ENCODE measurements at places on chromosomes 1 and 21.

- DNase-seq: no peak
Observed at GRCh38 chr1:248812736-248813425, 12.8 kb downstream of the SH3BP5L start.

DNA sequence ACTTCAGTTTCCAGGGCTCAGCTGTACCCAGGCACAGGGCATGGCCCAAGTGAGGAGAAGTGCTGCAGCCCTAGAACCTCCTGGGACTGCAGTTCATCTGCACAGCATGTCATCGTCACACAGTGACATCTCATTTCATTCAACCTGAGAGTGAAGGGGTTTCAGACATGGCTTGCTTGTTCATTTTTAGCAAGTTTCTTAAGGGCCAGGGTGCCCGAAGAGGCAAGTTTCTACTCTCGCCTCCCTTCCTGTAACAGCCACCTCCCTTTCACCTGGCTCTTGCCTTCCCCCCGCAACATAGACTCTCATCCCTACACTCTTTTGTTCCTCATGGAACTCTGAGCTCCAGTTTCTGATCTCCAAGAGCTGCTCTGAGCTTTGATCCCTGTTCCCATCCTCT is 108.1 kb downstream of the C1orf21 start:
- DNase-seq: no peak

GRCh38 chr1:200299571-200299970 is 110.3 kb downstream of the ZNF281 start:
- no peak for DNase-seq

DNA sequence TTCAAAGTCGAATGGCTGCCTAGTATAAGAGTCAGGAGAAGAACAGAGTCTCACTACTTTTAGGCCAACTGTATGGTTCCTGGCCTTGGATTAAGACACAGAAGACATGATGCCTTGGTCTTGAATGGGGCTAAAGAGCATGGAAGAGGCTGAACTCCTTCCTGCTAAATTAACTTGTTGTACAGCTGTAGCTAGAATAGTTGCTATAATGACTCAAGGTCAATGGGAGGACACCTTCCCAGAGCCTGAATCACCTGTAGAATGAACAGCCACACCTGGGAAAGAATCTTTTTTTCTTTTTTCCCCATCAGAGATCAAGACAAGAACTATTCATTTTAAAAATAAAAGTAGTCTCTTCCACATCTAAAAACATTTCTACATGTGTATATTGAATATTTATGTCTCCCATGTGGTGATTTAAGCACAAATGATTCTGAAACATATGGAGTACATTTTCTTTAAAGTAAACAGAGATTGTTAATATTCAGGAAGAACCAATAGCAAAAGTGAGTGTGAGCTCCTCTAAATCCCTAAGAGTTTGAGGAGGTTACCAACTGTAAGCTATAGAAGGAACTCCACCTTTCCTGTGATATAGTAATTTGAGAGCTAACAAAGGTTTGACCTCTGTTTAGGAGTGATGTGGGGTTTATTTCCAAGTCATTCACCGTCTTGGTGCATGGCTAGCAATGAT is 191.3 kb downstream of the TGFB2 start:
- DNase-seq: no peak

GRCh38 chr1:234372011-234372757 is 1.1 kb upstream of the COA6 start:
- DNase-seq: no peak

DNA sequence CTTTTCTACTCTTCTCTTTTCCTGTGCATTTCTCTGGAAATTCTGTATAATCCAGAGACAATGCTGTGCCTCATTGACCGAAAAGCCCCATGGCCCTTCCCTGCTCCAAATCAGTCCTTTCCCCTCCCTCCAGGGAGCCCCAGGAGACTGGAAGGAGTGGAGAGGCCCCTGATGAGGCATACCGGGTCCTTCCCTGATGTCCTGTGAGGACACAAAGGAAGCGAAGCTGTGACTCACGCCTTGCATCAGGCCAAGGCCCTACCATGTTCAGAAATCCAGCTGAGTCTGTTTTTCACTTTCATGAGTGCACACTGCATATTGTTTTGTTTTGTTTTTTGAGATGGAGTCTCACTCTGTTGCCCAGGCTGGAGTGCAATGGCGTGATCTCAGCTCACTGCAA is 38.7 kb upstream of the BECN2 start:
- DNase-seq: no peak

DNA sequence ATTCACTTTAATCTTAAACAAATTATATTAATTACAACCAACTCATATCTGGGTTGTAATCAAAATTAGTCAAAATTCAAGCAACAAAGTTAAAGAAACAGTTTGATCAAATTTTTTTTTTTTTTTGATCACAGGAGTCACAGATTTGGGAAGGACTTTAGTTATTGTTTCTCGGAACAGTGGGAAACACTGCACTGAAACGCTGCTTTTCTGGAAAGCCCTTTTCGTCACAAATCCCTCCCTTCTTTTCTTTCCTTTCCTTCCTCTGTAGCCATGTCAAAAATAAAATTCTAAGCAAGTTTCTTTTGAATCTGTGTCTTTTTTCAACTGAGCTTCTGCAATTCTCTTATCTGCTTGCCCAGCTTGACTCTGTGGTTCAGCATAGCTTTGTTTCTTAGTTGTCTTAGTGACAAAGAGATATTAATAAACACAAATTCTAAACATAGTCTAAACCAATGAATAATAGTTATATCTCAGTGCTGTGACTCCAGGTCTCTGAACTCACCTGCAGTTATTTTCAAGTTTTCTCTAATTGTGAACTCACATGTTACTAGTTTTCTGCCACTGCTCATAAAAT is 53.8 kb downstream of the PTGS2 start:
- DNase-seq: no peak

DNA sequence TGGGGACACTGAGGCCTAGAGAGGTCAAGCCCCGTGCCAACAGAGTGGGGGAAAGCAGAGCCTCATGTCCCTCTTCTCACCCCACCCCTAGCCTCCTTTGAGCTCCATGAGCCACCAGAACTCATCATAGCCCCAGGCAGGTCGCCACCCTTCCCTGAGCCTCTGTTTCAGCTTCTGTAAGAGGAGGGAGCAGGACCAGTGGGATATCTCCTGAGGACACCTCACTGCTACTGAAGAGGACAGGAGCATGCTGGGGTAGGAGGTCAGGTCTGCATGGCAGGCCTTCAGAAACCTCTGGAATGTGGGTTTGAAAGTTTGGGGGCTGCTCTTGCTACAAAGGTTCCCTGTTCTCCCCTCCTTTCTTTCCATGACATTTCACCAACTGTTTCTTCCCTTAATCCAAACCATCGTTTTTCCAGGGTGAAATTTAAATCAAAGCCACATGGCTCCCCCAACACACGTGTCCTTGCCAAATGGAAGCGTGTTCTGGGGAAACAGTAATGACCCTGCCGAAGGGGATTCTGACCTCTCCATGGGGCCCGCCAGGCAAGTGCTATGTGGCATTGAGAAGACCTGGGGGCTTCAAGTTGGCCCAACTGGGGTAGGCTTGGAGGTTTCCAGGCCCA is 88.1 kb upstream of the RUNX3 start:
- DNase-seq: no peak

DNA sequence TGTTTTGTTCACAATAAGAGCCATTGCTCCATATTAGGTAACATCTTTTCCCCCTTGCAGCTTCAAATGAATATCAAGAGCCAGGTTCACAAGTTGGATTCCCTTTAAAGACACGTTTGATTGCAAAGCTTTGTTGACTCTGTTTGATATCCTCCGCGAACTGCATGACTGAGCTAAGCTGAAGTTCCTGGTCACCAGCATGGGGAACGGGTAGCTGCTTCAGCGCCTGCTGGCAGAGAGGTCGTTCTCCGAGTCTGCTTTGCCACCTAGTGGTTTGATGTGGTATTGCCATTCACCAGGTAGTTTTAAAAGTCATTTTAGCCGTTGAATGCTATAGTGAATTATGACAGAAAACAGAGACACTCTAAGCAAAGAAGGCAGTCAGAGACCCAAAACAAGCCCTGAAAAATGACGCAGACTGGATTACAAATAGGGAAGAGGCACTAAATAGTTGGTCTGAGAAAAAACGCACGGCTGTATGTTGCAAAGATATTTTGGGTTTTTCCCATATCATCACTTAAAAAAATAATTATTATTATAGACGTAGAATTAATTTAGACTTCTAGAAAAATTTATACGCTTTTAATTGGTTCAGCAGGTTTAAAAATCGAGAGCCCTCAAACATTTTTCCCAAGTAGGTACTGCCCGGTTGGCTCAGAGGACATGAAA is 193.5 kb upstream of the FMN2 start:
- peak; percentile 48 for DNase-seq

DNA sequence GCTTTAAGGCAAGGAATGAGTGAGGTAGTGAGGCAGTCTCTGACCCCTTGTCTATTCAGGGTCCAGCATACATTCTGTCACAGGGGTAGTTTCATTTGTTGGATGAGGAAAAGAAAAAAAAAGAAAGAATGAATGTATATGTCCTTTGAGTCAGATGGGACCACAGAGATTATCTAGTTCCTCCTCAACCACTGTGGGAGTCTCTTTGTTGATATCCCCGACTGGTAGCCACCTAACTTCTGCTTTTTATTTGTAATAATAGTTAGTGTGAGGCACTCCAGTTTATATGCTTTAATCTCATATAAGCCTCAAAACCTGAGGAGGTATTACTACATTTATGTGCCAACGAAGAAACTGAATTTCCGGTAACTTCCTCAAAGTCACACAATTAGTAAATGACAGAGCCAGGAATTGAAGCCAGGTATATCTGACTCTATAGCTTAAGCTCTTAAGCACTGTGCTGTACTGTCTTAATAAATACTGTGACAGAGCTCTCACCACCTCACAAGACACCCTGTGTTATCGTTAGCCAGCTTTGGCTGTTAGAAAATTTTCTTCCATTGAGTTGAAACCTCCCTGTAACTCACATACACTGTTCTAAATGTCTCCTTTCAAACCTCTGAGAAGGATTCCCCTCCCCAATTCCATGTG is 82.2 kb downstream of the MDM4 start:
- DNase-seq: no peak

DNA sequence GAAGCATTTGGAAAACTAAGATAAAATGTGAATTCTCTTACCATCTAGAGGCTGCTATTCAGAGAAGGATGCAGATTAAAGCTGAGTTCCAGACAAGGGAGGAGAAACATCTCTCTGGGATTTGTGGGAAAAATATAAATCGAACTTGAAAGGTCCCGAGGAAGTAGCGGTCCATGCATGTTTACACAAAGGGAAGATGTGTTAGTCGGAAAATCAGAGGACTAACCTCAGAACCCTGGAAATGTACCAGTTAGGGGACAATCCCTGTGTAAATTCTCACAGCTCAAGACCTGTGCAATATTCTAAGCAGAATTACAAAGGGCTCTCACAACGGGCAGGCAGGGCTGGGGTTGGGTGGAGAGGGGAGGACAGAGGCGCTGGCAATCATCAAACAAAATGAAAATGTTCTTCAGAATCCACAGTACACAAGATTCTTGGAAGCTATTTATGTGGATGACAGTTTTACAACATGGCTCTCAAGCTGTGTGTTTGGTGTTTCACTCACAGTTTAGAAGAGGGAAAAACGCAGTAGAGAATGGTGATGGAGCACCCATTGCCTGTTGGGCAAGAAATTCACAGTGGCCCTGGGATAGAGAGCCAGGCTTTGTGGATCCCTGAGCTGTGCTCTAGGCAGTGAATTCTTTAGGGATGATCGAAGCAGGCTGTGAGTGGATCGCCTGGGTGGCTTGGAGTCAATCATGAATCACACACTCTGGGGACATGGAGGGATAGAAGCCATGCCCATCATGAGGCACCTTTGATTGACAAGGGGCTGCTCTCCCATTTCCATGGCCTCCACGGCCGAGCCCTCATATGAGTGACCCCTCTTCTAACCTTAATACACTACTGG is 47.6 kb downstream of the KCNJ6 start:
- no peak for DNase-seq

GRCh38 chr1:109024646-109025045 is 17.3 kb downstream of the WDR47 start:
- DNase-seq: no peak

DNA sequence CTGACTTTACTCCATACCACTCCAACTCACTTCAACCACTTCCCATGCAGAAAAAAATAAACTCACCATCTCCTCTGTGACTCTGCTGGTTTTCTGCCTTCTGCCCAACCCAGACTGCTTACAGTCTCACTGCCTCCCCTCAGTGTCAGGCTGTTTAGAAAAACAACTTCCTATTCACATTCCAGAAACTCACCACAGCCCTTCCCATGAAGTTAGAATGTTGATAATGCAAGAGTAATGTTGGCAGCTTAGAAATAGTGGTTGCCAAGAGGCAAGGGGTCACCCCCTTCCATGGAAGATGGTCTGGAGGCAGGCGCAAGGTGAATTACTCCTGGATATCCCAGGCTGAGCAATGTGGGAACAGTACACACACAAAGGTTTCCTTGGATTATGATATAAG is at the start of gene SELP:
Gene SELP (minus strand): TSS at position 119 of the 400 bp plus-strand sequence. CDS start 50 bp downstream, at position 69.
- DNase-seq: no peak

DNA sequence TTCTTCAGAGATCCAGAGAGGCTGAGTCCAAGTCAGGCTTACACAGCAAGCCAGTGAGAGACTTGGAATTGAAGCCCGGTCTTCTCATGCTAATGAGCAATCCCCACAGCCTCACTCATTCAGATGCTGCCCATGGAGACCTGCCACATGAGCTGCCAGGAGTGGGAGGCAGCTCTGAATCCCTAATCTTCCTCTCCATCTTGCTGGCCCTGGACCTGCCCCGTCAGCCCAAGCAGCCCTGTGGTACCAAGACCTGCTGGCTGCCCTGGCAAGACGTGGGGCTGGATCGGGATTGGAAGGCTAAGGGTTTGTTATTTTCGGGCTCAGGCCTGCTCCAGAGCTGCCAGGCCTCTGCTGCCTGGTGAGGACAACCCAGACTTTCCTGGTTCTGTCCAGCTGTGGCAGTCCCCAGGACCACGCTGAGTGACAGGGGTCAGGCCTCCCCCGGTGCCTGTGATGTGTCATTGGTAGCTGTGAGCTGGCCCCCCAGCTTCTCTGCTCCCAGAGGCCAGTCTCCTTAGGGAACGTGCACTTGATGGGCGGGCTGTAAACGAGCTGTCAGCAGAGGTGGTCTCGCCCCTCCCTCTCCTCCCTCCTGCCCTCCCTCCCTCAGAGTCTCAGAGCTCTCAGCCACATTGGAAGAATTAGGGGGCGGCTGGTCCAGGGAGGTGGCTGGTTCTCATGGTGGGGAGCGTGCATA is 135.0 kb downstream of the FOXD2 start:
- no peak for DNase-seq

GRCh38 chr21:25818121-25818520 is 83.3 kb downstream of the GABPA start:
- no peak for DNase-seq

DNA sequence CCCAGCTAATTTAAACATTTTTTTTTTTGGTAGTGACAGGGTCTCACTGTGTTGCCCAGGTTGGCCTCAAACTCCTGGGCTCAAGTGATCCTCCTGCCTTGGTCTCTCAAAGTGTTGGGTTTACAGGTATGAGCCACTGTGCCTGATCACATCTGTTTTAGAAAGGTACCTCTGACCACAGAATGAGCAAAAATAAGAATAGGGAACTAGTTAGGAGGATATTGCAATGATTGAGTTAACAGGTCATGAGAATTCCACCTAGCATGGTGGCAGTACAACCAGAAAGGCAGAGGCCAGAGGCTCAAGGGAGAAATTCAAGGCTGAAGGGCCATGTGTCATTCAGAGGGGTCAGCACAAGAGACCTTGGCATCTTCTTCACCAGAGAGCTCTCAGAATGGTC is 49.6 kb downstream of the ELAPOR1 start:
- no peak for DNase-seq

GRCh38 chr1:229397762-229398161 is 36.1 kb downstream of the ACTA1 start:
- DNase-seq: no peak
